NCI-H510A (cell line): ENCODE measurements at places on chromosomes 1 and 21.

GRCh38 chr1:196466654-196467053, 141.6 kb downstream of the KCNT2 start:
- no peak for DNase-seq

GRCh38 chr1:205920159-205920558, 23.1 kb downstream of the SLC26A9 start:
- DNase-seq = peak; percentile 64

DNA sequence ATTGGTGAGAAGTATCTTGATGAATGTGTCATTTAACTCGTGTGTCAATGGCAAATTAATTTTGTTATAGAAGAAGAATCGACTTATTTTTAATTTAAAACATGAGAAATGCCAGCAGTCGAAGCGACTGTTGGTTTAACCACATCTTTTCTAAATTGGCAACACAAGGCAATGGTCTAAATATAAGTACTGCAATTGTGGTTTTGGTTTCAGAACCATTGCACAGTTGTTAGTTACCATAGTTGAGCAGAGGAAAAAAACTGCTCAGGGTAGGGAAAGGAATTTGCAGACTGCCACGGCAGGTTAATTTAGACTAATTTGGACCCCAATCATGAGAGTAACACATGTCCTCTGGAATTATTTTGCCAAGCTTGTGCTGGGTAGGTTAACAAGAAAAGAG, 185.6 kb upstream of the RUNX1 start:
- DNase-seq = no peak

DNA sequence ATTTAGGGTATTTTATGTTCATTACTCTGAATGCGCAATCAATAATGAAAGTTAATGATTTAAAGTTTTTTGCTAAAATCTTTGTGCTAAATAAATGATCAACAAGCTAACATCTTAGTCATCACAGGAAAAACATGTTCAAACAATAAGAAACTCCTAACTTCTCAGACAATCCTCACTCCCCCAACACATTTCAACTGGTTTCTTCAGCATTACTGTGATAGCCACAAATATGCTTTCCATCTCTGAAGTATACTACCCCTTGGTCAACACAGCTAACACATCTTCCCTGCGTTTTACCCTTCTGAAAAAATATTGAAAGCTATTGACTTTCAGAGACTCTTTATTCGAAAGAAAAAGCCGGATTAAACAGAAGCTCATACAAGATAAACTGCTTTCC, 85.8 kb downstream of the ZNF644 start:
- no peak for DNase-seq

GRCh38 chr1:198106011-198106410, 50.8 kb upstream of the NEK7 start:
- no peak for DNase-seq

GRCh38 chr1:46372431-46372830, 21.7 kb upstream of the FAAH start:
- no peak for DNase-seq

GRCh38 chr1:43314233-43314632, 13.5 kb downstream of the TIE1 start:
- no peak for DNase-seq

- DNase-seq = no peak
These were observed 24.5 kb downstream of the CXADR start for GRCh38 chr21:17537299-17537698.

- no peak for DNase-seq
These were observed 100.8 kb upstream of the SLC45A1 start for GRCh38 chr1:8217011-8217711.

DNA sequence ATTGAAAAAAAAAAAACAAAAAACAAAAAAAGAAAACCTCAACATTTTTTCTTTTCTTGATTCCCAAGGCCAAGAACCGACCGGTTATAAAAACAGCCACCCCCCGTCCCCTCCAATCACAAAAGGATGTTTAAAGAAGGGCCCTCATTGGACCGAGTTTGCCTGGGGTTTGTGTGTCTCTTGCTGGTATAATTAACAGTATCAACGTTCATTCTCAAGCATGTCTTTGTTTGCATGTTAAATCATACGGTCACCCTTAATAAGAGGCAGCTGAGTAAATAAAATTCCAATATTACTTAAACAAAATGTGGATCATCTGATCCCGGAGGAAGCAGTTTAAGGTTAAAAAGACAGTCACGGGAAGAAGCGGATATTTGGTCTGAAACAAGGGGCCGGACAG, 201.1 kb downstream of the PRDM2 start:
- DNase-seq = peak; percentile 52

DNA sequence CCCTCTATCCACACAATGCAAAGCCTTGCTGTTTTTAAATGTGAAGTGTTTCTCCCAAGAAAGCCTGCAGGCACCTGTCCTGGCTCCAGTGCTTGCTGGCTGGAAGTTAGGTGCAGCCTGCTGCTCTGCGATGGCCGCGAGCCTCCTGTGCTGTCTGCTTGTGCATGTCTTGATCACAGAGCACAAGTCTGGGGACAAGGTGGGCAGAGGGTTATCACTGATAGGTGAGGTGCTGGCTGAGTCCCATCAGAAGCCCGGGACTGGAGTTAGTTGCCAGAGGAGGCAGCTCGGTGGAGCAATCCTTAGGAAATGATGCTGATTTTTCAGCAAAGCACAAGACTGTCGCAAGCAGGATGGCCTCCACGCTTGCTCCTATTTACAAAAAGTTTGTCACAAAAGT, 137.8 kb upstream of the AJAP1 start:
- no peak for DNase-seq

GRCh38 chr1:238582816-238583215, 692.1 kb upstream of the ZP4 start:
- DNase-seq = no peak

DNA sequence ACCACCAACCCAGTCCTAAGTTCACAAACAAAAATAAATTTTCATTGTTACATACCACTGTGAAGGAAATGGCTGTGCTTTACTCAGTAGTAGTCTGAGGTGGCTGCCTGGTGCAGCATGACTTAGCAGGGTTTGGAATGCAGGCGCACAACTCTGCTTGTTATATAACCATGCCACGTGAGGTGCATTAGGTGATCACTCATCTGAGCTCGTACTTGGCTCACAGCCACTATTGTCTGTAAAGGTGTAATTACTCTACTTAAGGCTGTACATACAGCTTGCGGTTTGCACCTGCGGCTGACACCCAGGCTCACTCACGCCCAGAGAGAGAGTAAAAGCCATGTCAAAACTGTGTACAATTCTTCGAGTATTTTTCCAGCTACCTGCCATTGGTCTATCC, 599.4 kb downstream of the LTN1 start:
- DNase-seq = peak; percentile 90

DNA sequence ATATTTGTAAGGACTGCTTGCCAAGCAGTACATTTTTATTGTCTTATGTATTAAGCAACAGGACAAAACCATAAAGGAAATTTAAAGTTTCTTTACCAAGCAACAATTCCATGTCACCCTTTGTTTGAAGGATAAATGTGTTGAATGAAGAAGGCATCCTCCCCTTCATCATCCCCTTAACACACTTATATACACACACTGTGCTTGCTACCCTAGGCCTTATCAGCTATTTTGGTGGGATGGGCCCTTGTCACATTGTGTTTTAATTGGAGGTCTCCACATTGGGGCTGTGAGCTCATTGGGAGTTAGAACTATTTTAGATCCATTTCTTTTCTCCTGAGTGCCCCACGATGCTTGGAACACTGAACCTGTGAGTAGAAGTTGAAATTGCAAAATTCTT, 1.9 kb downstream of the VANGL1 start:
- DNase-seq = no peak

DNA sequence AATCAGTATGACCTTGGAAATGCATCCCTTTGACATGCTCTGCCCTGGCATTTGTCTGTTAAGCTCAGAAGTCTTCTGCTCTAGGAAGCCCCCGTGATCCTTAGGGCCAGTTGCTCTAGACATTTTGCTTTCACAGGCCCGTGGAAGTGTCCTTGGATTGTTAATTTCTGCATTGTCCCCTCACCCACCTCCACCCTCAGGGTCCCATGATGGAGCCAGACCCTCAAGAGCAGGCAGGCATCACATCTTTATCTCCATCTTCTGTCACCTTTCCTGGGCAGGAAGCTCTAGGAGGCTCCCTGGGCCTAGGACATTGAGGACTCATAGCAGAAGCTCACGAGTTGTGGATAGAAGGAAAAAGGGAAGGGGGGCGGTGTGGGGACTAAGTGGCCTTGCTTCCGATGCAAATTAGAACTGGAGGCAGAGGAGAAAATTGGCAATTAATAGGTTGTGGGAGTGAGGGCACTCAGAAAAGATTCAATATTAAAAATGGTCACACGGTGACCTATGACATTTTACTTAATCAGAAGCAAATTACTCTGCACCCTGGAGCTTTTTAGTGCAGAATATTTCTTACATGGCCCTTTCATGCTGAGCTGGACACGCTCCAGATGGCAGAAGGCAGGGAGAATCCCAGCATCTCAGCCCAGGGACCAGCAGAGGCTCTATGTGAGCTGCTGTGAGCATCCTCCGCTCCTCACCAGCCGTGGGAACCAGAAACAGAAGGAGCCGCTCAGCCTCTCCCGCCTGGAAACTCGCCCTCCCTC, 185.0 kb downstream of the MATN1 start:
- no peak for DNase-seq

- no peak for DNase-seq
These were observed 339.1 kb downstream of the PTPRC start for GRCh38 chr1:198977909-198978308.

DNA sequence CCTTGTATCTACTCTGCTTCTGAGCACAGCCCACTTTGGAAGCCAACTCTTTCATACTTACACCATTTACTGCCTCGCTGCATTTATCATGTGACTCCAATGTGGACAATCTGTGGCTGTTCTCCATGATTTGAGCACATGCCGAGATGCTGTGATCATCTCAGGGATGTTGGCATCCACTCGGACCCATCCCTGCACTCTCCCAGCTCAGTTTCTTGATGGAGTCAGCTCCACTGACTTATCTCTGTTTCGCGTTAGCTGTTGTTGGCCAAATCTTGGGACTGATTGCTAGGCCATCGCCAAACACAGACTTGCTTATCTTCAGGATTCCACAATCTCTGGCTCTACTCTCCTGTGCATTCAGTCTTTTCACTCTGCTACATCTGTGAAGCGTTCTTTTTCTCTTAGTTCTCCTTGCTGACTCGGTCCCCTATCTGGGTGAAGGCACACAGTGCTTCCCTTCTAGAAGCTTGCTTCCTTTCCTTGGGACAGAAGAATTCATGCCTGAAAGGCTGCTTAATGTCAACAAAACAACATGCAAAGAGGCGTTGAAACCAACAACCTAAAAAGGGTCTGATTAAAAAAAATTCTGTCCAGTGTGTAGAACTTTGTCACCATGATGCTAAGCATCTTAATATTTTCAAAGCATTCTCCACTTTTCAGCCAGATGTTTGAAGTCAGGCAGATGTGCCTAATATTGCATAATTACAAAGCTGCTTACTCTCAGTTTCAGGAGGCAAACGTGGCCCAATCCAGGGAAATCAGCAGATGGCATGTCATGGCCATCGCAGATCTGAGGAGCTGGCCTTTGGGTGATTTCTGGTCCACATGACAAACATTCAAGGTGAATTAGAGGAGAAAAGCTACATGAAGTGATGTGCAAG, 120.7 kb downstream of the NGF start:
- no peak for DNase-seq

- no peak for DNase-seq
These were observed 738 bp downstream of the LURAP1 start for GRCh38 chr1:46203738-46204405.

- no peak for DNase-seq
These were observed 96.1 kb downstream of the NID1 start for GRCh38 chr1:235968831-235969230.

DNA sequence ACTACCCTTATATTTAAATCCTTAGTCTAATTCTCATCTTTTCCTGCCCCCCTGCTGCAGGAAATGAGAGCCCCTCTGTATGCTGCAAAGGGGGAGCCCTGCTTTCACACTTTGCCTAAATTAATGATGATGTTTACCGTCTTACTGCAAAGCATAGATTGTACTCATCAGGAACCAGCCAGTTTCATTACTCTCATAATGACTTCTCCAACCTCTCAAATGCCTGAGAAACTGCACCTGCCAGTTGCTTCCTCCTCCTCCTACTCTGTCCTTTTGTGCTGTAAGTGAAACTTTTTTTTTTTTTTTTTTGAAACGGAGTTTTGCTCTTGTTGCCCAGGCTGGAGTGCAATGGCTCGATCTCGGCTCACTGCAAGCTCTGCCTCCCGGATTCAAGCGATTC, 101.7 kb downstream of the ADSS2 start:
- DNase-seq = no peak

GRCh38 chr1:21435646-21436487, 4.1 kb upstream of the NBPF3 start:
- no peak for DNase-seq

DNA sequence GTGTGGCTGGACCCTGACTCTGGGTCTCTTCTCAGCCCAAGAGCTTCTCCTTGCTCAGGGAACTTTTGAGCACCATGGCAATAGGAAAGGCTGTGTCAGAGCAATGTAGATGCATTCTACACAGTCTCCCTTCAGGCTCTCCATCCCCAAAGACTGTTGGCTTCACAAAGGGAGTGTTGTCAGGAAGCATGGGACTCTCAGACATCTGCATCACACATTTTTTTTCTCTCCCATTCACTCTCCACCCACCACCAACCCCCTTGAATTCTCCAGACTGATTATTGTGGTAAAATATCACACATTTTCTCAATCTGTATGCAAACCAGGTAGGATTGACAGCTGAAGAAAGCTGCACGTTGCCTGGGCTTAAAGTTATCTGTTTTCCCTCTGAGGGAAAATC, 105.4 kb upstream of the WARS2 start:
- no peak for DNase-seq

DNA sequence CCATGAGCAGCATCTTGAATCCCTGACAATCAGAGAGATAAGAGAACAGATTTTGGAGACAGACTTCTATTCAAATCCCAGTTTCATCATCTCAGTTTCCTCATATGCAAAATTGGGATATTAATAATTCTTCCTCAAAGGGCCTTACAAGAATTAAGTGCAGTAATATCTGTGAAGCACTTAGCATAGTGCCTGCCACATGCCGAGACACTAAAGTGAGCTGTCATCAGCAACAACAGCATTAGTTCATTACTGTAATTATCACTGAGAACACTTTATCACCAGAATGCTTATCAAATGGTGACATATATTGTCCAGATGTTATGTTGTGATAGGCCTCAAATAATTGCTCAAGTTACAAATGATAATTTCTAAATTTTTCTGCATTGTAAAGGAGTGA, 922 bp upstream of the FCRLB start:
- no peak for DNase-seq

DNA sequence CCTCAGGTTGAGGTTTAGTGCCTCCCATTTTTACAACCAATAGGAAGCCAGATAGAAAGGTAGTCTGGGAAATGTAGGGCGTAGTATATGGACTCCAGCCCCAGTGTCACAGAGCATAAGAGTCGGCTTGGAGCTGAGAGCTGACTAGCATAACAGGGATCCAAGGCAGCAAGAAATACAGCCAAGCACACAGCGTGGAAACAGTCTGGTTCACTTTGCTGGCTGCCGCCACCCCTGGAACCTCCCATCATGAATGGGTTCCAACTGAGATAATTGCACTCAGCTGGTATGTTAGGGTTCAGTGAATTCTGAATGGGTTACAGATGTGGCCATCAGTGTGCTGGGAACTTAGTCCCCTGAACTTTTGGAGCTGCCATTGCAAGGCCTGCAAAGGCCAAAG, 76.7 kb upstream of the GPR88 start:
- no peak for DNase-seq

GRCh38 chr1:154863315-154864174, 6.5 kb downstream of the KCNN3 start:
- DNase-seq = peak; percentile 42
